ENCODE measurements at places on chromosomes 7 and 10.

DNA sequence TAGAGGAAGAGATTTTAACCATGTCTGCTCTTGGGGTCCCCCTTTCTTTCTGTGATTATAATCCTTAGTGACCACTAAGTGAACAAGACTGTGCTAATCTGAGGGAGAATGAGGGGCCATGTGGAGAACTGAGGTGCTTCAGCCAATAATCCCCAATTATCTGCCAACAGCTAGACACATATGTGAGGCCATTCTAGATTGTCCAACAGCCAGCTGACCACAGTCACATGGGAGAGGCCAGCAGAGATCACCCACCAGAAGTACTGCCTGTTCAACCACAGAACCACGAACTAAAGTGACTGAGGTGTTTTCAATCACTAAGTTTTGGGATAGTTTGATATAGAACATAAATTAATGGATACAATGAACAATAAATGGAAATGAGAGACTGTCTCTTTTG, 74.3 kb downstream of the SEMA3E start:
- no peak for DNase-seq

GRCh38 chr7:96308253-96308949, 13.5 kb downstream of the SLC25A13 start:
- peak; percentile 32 for DNase-seq

DNA sequence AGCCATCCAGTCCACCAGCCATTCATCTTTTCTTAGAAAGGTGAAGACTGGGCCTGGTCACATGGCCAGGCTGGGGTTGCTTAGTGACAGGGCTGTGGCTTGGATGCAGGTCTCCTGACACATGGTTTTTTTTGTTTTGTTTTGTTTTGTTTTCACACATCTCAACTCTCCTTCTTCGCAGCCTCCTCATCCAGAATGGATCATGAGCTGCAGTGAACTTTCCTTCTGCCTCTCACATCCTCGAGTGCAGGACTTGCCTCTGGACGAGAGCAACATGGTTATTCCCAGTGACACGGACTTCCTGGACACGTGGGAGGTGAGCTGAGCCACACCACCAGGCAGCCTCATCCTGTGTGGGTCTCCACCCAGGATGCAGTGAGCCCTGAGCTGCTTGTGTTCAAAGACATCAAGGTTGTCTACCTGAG, 9.5 kb downstream of the AKR1E2 start:
- no peak for DNase-seq

GRCh38 chr10:21501091-21501490, 24.4 kb downstream of the SKIDA1 start:
- DNase-seq: no peak

- no peak for DNase-seq
Measured at GRCh38 chr10:98427011-98427515, 12.1 kb upstream of the PYROXD2 start.

- no peak for DNase-seq
Measured at GRCh38 chr10:14024329-14025202, 306.2 kb downstream of the FRMD4A start.

- no peak for DNase-seq
Measured at GRCh38 chr10:96996275-96996965, 164.3 kb downstream of the LCOR start.

DNA sequence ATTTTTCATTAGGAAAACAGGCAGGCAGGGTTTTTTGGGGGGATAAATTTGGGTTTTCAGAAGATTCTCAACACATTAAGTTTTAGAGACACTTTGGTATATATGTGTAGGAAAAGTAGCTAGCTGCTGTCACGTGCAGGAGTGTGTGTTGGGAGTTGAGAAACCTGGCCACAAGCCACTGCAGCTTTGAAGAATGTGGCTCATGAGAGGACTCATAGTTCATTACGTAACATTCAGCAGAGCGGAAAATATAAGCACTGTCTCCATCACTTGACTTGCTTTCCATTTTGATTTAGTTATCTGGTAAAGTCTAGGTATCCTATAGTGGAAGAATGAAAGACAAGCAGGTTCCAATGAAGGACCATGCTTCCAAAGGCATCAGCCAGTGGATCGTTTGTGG, 31.2 kb downstream of the SMNDC1 start:
- peak; percentile 77 for DNase-seq

DNA sequence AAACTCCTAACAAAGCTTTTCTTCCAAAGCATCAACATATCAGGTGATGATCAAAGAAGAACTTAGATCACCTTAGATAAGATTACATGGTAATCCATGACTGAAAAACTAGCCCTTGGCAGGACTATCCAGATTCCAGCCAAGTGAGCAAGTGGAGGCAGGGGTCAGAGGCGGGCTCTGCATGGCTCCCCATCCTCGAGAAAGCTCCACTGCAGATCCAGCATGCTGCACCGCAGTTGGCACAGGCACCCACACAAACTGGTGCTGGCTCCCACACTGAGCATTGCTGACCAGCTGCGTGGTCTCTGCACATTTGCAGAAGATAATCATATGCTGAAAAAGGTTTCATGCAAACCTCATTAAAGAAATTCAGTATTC, 10.1 kb downstream of the PSAP start:
- no peak for DNase-seq

DNA sequence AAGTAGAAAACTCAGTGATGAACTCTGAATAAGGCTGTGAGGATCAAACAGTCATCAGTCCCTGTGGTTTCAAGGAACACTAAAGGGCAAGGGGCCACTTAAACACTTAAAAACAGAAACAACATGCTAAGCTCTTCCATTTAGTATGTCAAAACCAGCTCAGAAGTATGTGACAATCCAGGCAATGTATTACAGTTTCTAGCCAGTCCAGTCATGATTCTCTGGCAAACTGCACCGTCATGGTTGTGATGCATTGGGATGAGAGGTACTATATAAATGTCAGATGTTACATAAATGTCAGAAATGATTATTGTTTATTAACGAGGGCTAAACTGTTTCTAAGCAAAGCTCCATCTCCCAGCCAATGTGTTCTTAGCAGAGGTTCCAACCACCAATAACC, 4.7 kb upstream of the CREB5 start:
- DNase-seq: peak; percentile 71

DNA sequence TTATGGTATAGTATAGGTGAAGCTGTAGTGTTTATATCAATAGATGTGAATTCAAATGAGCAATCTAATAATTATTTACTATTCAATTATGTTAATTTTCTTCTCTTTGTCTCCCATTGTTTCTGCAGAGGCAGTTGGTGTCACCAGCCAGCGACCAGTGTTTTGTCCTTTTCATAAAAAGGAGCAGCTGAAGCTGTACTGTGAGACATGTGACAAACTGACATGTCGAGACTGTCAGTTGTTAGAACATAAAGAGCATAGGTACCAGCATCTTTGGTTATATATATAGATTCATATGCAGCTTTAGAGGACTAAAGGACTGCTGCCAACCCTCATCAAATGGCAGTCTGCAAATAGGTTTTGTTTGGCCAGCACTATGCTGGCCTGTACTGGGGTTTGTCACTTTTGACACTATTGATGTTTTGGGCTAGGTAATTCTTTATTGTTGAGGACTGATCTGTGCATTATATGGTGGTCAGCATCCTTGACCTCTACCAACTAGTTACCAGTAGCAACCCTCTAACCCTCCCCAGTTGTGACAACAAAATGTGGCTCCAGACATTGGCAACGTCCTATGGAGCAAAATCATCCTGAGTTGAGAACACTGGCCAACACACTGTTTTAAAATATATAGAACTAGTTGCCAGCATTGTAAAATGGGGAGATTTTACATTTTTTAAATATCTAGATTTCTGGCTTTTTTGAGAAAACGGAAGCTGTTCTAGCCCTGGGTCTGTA, 59.2 kb downstream of the TRIM24 start:
- DNase-seq: no peak

GRCh38 chr7:88669913-88670312, 89.6 kb upstream of the ZNF804B start:
- DNase-seq: no peak

- no peak for DNase-seq
Measured at GRCh38 chr10:74641659-74642058, 184.7 kb upstream of the KAT6B start.

- no peak for DNase-seq
Measured at GRCh38 chr7:50409856-50410745, 40.0 kb downstream of the FIGNL1 start.

GRCh38 chr10:117518246-117518645, 24.3 kb upstream of the EMX2 start:
- DNase-seq: no peak

GRCh38 chr7:4700577-4701235, 18.6 kb downstream of the FOXK1 start:
- DNase-seq: peak; percentile 96

DNA sequence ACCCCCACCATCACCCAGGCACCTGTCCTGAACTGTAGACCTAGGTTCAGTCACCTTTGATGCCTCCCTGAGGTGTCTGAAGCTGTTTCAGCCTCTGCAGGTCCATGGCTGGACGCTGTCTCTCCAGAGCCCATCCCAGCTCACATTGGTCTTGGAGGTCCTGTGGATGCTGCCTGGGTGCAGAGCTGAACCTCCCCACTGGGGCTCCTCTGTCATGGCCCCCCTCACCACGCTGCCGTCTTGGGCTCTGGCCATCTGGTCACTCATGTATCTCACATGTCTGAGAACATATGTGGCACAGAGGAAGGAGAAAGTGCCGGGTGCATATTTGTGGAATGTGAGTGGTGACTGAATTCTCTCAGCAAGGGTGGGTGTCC, 108.9 kb downstream of the NKX6-2 start:
- no peak for DNase-seq

DNA sequence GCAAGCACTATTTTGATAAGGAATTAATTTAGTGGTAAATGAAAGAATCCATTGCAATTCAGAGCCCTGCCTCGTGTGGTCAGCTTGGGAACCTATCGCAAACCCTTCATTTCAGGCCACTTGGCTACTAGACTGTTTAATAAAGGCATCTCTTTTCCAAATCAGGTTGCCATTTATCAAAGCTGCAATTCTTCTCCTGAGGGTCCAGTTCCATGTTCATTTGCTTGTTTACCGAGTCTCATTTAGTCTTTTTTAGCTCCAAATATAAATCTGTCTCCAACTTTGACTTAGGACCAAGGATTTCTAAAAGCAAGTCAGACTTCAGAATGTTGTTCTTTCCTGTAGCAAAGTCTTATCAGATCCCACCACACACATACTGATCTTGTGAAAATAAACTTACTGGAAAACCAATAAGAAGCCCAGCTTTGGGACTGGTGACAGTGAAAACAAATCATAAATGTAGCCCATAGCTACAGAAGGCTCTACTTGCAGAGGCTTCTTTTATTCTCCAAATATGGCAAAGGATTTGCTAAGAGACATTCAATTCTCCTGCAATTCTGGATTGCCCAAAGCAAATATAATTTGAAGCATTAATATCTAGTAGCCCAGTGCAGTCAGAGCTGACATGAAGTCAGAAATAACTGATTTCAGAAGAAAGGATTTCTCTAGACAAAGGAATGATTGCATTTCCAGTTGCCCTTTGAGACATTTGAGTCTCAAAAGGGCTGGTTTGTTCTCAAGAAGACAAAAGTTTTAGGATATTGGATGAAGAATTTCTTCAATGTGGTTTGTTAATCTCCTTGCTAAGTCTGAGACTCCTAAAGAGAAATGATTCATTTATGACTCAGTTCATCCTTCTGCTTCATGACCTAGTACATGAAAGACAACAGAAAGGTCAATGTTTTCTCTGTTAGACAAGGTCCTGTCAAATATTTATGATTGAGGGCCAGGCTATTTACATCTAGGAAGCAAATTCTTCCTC, 28.0 kb downstream of the PPP1R3C start:
- DNase-seq: peak; percentile 85

DNA sequence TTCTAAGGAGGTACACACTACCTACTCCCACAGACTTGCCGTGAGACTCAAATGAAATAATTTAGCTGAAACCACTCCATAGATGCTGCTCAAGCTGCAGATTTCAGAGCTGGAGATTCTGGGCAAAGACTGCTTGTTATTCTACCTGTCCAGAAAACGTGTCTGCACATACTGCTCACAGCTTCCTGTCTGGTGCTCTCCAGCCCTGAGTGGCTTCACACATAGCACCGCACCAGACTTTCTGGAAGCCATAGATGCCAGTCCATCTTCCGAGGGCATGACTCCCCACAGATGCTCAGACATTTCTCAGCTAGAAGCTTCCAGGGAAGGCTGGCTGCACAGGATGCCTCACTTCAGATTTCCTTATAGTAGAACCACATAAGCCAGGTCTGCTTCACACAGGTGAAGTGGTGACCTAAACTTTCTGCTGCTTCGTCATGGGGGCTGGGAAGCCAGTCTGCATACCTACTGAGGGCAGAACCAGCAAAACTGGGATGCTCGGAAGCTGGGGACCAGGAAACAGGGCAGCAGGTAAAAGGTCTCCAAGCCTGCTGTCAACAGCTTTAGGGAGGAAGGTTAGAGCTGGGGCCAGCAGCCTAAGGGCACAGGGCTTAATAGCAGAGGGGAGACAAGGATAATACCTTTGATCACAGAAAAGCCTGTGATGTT, 18.2 kb downstream of the CCDC6 start:
- no peak for DNase-seq

- DNase-seq: no peak
Measured at GRCh38 chr7:66256281-66256680, 51.1 kb downstream of the TPST1 start.

- DNase-seq: no peak
Measured at GRCh38 chr7:158282461-158283001, 305.1 kb downstream of the PTPRN2 start.

DNA sequence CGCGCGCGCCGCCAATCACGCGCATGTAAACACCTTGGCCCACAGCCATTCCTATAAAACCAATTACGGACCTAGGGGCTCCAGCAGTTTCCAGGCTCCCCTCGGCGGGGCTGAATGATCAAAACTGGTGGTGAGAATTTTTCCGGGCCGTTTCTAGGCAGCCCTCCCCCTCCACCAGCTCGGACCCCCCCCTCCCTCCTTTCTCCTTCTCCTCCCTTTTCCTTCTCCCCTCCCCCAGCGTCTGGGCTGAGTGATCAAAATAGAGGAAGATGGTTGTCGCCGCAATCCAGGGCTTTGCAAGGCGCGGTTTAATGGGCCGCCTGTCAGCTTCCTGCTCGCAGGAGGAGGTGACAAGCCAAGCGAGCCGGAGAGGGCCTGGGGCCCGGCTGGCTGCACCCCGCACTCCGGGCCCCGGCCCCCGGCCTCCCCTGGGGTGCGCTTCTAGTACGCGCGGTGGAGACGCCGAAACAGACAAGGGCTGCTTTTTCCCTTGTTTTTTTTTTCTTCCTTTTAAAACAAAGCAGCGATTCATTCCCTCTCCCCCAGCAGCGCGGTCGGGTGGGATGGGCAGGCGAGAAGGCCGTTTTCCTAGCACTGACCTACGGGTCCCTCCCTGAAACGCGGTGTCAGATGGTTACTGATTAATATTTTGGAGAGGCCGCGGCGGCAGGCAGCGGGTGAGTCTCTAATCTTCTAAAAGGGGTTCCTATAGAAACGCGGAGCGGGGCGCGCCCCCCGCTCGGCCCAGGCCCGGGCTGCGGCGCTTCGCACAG, 528 bp upstream of the TNRC18 start:
- DNase-seq: peak; percentile 100

DNA sequence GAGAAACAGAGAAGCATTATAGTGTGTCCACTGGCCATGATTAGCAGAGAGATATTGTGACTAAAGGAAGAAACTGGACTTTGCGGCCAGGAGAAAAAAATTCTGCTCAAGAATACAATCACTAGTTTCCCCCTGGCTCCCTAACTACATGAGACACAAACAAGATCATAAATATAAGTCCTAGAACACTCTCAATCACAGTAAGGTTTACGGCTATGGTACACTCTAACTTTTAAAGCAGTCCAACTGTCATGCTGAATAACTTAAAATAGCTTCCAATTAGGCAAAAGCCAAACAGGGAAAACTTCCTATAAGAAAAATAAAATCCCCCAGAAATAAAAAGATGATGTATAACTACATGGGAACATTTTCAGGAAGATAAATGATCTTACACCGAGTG, 132.1 kb downstream of the STRA8 start:
- no peak for DNase-seq

GRCh38 chr10:4586776-4587175, 239.2 kb upstream of the AKR1E2 start:
- no peak for DNase-seq

All from fibroblast of villous mesenchyme (primary cell).